NCI-H446 treated with DMSO at 0.1 percent for 48 hours (cell line): ENCODE measurements at places on chromosomes 3 and 15.
A peak's percentile ranks its signal among the peaks of the same experiment; 100 is the strongest.

GRCh38 chr15:96565266-96565665, 234.8 kb downstream of the NR2F2 start:
- DNase-seq, result no peak

DNA sequence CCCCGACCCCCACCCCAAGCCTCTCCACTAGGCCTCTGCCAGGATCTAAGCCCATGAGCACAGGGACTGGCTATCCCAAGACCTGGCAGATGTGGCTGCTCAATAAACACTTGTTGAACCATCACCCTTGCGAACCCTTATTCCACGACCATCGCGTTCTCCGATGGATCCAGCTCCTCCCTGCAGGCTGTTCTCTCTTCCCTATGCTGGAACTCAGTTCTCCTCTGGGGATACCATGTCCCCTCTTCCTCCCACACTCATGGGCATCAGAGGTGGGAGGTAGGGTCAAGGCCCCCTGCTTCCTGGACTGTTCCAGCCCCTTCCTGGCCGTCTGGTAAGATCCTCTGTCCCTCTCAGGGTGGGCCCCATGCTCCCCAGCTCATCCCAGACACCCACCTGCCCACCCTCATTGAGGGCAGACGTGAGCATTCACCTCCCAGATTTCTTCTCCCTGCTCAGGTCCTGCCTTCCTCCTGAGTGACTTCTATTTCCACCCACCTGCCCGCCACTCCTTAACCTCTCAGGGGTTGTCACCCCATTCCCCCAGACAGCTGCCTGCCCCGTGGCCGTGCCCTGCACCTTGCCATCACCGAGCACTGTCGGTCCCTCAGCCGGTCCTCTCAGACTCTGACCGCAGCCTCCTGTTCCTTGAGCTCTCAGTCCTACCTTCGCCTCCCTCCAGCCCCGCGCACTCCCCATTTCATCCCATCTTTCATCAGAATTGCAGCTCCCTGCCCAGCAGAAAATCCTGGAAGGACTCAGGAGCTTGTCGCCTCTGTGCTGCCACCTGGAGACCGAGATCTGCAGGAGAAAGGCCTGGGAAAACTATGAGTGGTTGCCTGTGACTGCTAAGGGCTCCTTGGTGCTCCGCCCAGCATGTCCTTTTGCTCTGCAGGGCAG, 42.0 kb downstream of the PML start:
- peak; percentile 23 for DNase-seq

DNA sequence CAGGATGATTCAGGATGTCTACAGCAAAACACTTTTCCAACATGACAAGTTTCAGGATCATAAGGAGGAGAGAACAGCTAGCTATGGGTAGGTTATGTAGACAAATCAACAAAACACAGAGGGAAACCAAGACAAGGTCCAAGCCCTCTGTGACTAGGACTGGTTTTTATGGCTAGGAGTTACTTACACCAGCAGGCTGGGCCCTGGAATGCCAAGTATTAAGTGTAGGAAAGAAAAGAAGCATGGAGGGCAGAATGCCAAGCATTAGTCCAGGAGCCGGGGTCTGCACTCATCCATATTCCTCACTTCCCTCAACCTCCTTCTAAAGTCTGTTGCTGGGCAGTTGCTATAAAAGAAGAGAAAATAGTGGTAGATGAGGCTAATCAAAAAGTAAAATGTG, 35.3 kb upstream of the PPP2R3A start:
- no peak for DNase-seq

GRCh38 chr15:45703670-45704328, 69.0 kb downstream of the SQOR start:
- no peak for DNase-seq

- no peak for DNase-seq
Measured at GRCh38 chr15:74262625-74263024, 26.5 kb downstream of the CCDC33 start.

GRCh38 chr15:92159906-92160841, 233.5 kb upstream of the ST8SIA2 start:
- no peak for DNase-seq

- DNase-seq, result no peak
Measured at GRCh38 chr15:70853318-70853972, 512 bp downstream of the LARP6 start.

GRCh38 chr3:190601622-190602021, 87.7 kb downstream of the IL1RAP start:
- no peak for DNase-seq

GRCh38 chr15:68369931-68370767, 61.8 kb downstream of the ITGA11 start:
- no peak for DNase-seq

GRCh38 chr15:88624971-88625490, 3.9 kb downstream of the AEN start:
- no peak for DNase-seq

DNA sequence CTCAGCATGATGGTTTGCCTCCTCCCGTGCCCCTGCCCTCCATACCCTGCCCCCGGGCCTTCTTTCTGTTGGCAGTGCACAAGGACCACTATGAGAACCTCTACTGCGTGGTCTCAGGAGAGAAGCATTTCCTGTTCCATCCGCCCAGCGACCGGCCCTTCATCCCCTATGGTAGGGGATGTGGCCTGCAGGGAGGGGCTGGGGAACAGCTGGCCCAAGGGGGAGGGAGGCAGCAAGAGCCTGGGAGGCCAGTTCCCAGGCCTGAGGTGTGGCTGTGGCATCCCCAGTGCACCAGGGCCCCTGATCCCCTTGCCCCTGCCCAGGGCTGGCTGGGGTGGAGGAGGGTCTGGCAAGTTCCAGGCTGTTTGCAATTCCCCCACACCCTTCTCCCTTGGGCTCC, 2.6 kb upstream of the PLA2G4B start:
- DNase-seq, result no peak

GRCh38 chr3:147191795-147192385, 214.5 kb downstream of the ZIC4 start:
- DNase-seq, result peak; percentile 8

DNA sequence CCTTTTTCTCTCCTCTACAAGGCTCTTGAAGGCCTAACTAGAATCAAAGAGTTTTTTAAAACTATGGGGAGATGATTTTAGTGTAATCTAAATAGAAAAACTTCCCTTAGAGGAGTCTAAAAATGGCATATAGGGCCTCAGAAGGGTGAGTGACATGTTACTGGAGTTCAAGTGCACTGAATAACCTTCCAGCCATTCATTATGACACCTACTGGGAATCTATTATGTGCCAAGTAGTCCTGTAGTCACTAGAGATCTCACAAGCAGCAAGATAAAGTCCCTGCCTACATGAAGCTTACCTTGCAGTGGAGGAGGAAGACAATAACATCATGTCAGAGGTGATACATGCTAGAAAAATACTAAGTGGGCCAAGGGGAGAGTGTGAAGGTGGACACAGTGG, 96.1 kb downstream of the OXNAD1 start:
- DNase-seq, result no peak

DNA sequence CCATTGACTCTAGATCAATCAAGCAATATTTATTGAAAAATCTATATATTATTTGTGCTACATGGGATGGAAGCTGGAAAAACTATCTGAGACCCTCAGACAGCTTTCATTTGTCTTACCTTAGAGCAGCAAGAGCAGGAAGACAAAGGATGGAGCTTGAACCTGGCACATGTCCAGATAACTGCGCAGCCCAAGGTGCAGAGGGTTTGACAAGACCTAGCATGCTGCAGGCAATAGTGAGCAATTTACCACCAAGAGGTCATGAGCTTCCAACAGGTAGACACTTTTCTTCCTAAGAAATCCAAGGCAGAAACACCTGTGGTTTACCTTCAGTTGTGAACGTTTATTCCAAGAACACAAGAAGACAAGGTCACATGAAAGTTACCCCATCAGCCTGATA, 214.7 kb upstream of the NECTIN3 start:
- no peak for DNase-seq

GRCh38 chr3:74403307-74403706, 211.2 kb downstream of the CNTN3 start:
- no peak for DNase-seq

GRCh38 chr3:187747506-187747905, 2.2 kb upstream of the BCL6 start:
- DNase-seq, result no peak

DNA sequence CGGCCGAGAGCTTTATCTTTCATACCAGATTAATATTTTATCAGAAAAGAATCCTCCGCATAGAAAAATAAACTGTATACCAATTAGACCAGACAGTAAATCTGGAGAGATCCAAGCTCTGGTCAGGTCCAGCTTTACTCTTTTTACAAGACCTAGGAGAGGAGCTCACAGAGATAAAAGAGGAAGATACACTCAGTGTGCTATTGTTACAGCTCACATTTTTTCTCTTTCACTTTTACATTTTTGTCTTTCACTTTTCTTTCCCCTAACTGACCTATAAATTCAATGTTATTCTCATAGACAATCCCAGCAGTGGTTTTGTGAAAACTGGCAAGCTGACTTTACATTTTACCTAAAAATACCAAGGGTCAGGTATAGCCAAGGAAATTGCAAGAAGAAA, 55.8 kb downstream of the GUCA1C start:
- no peak for DNase-seq

DNA sequence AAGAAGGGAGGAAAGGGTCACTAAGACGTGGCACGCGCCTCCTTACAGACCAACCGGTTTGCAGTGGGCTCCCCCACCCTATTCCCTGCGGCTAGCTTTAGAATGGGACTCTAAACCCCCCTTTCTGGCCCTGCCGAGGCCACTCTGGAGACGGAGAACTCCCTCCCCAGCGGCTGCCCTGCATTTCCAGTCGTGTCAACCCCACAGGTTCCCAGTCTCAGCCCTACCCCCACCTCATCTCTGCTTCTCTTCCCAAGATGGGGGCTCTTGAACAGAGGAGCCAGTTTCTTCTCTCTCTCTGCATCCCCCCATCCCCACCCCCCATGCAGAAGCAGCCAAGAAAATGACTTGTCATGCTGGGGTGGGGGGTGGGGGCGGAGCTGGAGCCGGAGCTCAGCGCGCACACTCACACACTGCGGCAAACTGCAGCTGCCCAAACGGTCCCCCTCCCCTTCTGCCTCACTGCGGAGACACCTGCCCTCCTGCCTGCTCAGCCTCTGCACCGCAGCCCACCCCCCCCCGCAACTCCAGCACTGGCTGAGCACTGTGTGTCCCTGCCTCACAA, 871 bp downstream of the MAP1A start:
- DNase-seq, result no peak

DNA sequence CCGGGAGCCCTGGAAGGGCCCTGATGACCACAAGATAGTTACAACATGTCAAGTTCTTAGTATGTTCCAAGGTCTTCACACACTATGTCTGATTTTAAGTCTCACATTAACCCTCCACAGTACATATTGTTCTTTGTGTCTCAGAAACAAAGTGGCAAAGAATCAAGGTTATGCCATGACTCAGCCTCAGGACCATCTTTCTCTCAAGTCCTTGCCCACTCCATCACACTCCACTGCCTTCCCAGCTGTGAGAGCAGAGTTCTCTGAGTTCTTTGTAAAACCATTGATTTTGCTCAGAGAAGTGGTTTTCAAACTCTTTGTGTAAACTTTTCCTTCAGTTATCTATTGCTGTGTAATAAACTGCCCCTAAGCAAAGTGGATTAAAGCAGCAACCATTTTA, 67.9 kb upstream of the C3orf80 start:
- DNase-seq, result no peak

GRCh38 chr15:64263567-64263966, 92.4 kb downstream of the CSNK1G1 start:
- no peak for DNase-seq

GRCh38 chr3:188842639-188843038, 329.1 kb upstream of the TPRG1 start:
- DNase-seq, result no peak

GRCh38 chr3:43162230-43163084, 56.6 kb upstream of the POMGNT2 start:
- DNase-seq, result no peak

DNA sequence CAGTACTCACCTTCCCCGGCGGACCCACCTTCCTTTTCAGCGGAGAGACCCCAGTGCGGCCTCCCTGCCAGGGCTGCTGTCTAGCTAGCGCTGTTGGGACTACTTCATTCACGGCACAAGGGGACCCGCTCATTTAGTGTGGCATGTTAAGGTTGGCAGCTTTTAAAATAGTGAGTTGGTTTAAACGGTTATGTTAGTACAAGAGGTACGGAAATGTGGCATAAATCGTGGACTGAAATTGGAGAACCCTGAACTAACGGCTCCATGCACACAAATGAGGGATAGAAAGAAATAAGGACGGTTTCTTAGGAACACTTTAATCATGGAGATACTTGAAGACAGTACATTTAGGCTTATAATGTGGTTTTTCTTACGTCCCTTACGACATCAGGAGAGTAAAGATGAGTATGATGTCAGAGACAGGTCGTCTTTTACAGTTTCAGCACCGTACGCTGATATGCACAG, 752 bp downstream of the CEP63 start:
- no peak for DNase-seq

DNA sequence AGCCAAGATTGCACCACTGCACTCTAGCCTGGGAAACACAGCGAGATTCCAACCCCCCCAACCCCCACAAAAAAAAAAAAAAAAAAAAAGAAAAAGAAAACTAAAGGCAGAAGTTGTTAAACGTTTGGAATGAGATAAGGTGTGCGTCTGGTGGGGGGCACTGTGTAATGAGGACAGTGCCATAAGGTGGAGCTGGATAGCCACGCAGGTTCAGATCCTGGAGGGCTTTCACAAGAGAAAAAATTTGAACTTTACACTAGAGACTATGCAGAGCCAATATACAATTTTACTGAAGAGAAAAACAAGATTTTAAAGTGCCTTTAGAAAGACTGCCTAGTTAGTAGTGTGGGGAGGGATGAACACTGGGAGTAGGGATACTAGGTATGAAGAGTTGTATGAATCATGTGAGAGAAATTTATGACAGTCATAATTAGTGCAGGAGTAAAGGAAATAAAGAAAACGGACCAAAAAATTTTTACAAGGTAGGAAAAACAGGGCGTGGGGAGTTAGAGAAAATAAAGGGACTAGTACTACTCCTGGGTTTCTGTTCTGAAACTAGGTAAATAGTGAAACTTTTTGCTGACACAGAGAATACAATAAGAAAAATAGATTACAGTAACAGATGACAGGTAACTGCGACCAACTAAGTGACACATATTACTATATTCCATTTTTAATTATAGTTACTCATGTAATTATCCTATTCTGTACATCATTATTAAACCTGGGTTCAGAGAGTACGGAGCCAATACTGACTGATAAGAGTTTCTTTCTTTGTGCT, 108.1 kb downstream of the PEAK1 start:
- DNase-seq, result no peak

GRCh38 chr15:31329640-31330010, 3.0 kb downstream of the KLF13 start:
- DNase-seq, result no peak

DNA sequence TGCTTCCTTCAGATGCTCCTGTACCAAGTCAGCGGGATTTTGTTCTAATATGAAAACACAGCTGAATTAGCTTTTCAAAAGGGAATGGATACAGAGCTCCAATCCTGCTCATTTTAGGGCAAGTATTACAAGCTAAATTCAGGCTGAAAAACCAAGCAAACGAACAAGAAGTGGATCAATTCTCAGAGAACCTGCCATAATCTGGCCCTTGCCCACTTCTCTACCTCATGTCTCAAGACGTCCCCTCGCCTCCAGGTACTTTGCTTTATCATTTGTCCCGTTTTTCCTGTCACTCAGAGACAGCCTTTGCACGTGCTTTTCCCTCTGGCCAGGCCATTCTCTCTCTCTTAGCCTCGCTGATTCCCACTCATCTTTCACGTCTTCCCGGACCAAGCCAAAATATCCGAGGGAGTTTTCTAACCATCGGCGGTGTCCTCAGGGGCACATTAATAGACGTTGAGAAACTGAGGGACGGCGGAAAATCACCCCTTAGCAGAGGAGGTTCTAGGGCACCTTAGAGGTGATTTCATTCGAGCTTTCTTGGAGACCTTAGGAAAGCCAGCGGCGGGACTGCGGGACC, 654 bp downstream of the SUSD5 start:
- no peak for DNase-seq
